Renal cortex interstitium (tissue), 15 donors: ENCODE measurements at places on chromosomes 4 and X. TPM values are rescaled to one million over a fixed set of nuclear protein-coding genes. Genes with fewer than 3 reads are reported as not detected.

Gene SLC7A11
- polyA plus RNA-seq: 1.9 TPM

Gene MAD2L1
- 62.0 TPM for polyA plus RNA-seq

Gene STOX2
- polyA plus RNA-seq: 11.3 TPM

Gene UGT2B11
- 5.0 TPM for polyA plus RNA-seq

Gene HELT
- not detected for polyA plus RNA-seq

Gene CACNA1F
- 0.29 TPM for polyA plus RNA-seq

GRCh38 chrX:15675490-15675921, 10.9 kb upstream of the CLTRN start:
- DNase-seq: peak; percentile 64

GRCh38 chr4:7777871-7778509, 161.7 kb downstream of the AFAP1 start:
- DNase-seq: no peak

- DNase-seq: no peak
These were observed 14.5 kb upstream of the GTPBP6 start for GRCh38 chrX:332916-333610.

GRCh38 chrX:21838937-21839333, 482 bp upstream of the MBTPS2 start:
- peak; percentile 5 for DNase-seq

DNA sequence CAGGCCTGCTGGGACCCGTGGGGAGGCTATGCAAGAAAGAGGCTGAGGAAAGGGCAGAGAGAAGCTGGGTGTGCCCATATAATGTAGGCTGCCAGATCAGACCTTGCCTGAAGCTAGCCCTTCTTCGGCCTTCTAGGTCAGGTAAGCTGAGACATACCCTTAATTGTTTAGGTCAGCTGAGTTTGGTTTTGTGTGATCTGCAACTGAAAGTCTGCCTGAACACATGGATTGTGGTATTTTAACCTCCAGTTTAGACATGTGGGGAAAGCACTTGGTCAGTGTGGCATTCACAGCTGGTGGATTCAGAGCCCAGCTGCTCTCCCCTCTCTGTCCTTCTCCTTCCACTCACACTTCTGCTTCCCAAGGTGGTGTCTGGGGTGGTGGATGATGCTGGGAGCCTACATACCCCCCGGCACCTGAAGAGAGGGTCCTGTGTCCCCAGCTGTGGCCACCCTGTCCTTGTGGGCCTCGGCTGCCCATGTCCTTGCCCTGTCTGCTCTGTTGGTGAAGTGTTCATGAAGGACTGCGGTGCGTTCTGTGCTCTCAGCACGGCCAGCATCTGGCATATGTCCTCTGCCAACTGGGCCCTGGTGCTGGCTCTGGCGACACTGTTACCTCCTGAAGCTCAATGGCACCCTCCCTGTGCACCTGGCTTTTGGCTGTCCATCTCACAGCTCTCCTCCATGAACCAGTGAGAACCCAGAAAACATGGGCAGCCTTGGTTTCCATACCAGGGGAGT, 82.1 kb downstream of the NAT8L start:
- no peak for DNase-seq

DNA sequence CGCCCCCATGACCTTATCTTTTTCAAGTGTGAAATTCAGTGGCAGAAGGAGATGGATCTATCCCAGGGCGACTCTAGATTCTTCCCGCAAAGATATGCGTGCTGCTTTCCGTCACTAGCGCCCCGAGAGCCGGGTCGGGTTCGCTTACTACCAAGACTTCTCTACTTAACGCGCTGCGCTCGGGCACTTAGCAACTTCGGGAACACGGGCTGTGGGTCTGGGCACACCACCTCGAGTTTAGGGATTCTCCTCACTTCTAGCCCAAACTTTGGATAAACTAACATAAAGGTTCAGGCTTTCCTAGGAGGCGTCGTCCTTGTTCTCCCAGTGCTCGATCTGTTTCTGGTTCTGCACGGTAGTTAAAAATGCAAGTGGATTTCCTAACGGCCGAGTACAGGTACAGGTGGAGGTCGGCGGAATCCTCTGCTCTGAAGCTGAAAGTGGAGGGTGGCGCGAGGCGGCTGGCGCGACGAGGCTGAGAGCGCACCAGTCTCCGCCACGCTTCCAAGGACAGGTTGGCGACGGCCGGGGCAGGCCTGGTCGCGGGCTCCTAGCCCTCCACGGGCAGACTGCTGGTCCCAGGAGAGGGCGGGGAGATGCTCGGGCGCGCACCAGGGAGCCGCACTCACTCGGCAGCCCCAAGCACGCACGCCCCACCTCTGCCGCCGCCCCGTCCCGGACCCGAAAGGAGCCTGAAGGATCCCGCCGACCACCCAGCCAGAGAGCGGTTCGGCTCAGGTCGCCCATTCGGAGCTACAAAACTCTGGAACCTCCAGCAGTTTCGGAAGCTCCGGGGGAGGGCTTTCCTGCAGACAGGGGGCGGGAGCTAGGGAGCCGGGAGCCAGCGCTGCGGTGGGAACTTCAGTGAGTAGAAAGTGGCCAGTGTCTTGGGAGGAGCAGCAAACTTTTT, 100.8 kb upstream of the TENM3 start:
- peak; percentile 51 for DNase-seq

DNA sequence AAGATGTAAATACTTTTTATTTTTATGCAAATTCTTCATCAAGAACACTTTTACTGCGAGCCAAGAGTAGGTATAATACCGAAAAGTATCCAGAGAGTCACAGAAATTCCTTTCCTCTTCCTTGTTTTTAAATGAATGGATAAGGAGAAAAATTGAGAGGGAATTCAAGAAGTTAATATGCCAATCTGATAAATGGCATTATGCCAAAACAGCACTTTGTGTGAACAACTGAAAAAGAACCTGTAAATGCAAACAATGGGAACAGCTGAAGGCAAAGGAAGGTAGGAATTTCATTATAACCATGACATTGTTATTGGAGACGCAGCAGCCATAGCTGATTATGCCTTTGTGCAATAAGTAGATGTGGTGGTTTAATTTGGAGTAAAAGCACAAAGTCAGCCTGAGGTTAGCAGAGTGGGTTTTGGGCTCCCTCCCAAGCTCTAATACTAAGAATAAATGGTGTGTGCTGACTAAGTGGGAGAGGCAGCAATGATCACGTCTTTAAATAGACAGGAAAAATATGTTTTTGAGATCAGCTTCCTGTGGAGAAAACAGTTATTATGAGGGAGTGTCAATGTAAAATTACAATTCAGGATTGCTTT, 209.8 kb upstream of the NDST4 start:
- no peak for DNase-seq

DNA sequence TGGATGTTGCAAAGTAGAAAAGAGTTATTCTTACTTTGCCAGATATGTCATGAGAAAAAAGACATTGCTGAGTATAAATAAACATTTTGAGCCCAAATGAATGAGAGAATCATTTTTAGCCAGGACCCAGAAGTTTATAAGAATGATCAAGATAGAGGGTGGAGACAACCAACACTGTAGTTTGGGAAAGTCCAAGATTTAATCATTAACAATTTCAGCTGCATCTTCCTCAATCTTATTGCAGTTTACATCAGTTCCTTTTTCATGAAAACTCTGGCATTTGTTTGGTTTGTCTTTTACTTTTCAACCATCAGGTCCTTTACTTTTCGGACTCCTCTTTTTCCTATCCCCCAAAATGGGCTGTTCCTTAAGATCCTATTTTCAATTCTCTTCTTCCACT, 645.9 kb downstream of the ANKRD50 start:
- no peak for DNase-seq

- no peak for DNase-seq
These were observed 3.0 kb upstream of the SLC2A9 start for GRCh38 chr4:10024303-10024702.

DNA sequence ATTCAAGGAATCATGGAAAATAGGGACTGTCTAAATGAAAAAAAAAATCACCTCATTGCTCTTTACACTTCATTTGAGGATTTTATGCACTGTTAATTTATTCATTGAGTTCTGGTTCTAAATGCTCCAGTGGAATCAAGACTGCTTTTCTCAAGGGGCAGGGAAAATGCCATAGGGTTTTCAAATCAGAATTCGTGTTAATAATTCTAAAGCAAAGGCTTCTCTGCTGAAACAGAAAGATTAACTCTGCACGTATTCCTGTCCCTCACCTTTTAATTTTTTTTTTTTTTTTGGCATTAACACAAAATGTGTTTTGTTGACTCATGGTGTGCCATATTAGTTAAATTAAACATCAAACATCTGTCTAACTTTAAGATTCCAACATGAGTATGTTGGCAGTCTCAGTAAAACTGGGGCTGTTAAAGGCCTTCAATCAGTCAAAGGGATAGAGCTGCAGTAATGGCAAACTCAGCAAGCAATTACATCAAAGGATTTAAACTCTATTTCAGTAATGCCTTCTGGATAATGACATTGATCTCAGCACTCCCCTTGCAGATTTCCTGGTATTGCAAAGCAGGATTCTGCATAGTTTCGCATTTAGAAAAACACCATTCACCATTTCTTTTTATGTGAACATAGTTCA, 878.1 kb downstream of the RAPGEF2 start:
- DNase-seq: no peak

DNA sequence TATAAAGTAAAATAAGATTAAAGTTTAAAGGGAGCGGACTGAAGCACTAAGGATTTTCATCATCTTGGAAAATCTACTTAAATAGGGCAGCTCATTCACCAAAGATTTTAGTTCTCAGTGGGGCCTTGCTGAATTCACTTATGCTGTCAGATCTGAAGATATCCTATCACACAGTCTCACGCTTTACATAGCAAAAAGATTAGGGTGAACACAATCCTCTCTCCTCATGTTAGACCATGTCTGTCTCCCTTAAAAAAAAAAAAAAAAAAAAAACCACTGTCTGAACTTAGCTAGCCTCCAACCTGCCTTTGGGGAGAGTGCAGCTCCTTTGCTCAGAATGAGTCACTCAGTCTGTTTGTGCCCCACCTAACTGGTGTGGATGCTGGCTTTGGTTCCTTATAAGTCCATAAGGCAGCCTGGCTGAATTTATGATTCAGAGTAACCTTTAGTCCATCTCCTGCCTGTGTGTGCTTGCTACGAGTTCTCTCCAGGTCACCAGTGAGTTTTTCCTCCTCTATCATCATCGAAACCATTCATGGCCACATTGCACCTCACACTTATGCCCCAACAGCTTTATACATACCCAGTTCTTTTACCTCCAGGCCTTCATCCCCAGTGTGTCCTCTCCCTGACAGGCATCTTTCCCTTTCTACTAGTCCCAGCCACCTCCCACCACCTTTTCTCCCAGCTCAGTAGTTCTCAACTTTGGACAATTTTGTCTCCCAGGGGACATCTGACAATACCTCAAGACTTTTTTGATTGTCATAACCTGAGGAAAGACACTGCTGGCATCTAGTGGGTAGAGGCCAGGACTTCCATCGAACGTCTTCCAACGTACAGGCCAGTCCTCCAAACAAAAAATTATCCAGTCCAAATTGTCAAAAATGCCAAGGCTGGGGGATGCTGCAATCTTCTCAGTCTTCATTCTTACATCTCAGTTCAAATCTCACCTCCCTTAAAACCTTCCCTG, 220.7 kb upstream of the EMCN start:
- DNase-seq: no peak

DNA sequence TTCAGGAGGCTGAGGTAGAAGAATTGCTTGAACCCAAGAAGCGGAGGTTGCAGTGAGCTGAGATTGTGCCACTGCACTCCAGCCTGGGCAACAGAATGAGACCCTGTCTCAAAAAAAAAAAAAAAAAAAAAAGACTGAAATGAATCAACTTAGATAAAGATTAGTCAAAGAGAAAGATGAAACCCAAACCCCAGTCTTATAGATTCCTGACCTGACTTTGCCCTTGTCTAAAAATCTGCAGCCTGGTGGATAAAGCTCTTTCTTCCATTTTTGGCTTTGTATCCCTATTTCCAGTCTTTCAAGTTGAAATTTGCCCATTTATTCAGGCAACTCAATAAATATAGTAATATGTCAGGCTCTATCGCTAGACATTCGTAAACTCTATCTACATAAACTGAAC, 39.3 kb upstream of the SPINK2 start:
- no peak for DNase-seq

GRCh38 chrX:16978193-16978984, 31.9 kb downstream of the REPS2 start:
- DNase-seq: no peak

GRCh38 chr4:163955288-163955687, 460.8 kb downstream of the TMA16 start:
- no peak for DNase-seq

- no peak for DNase-seq
These were observed 33.2 kb downstream of the TLL1 start for GRCh38 chr4:165906272-165906671.

- DNase-seq: no peak
These were observed 36.9 kb downstream of the STARD8 start for GRCh38 chrX:68684291-68684918.

- no peak for DNase-seq
These were observed 16.1 kb downstream of the MSMO1 start for GRCh38 chr4:165343353-165344191.

DNA sequence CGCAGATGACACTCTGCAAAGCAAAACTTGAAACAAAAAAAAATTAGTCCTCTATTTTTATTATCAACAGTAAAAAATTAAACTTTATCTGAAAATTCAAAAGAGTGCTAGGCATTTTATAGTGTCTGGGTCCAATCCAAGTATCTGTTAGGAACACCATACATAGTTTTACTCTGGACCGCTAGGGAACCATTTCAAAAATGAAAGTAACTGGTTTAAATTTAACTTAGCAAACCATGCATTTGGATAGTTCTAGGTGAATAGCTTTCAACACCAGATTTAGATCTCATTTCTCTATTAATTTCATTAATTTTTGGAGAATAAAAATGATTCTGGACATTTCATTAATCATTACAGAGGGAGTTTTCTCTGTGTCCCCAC, 1.2 kb downstream of the KLKB1 start:
- DNase-seq: no peak

GRCh38 chr4:48944756-48945241, 38.2 kb upstream of the OCIAD2 start:
- DNase-seq: no peak
